ENCODE measurements at places on chromosomes 3 and 15. TPM values are rescaled to one million over a fixed set of nuclear protein-coding genes. Genes with fewer than 3 reads are reported as not detected.

DNA sequence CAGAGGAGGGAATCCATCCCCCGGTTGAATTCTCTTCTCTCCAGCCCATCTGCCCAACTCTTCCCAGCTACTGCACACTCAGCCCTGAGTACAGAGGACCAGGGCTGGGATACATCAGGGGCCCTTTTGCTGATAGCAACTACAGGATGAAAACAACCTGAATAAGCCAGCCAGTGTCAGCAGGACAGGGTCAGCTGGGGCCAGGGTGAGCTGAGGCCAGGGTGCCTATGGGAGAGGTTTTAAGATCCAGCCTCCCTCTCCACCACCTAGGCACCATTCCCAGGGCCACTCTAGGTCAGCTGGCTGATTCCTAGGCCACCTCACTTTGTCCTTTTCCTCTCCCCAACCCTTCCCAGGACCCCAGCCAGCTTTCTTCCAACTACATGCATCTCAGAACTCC lies 83.8 kb downstream of the MRPL46 start:
- no peaks in the 10 kb centered on the region for H3K36me3 ChIP-seq
- no peak overlapping the region for H3K4me3 ChIP-seq
- peaks cover 11% of the 10 kb centered on the region for H3K4me1 ChIP-seq
- DNase-seq: no peak

GRCh38 chr3:139694542-139694941 lies 16.8 kb upstream of the NMNAT3 start:
- H3K27ac ChIP-seq: no peak overlapping the region
- no peak overlapping the region for H3K4me3 ChIP-seq
- H3K36me3 ChIP-seq: no peaks in the 10 kb centered on the region
- H3K27me3 ChIP-seq: no peaks in the 10 kb centered on the region
- no peak for DNase-seq
- H3K4me1 ChIP-seq: no peaks in the 10 kb centered on the region

DNA sequence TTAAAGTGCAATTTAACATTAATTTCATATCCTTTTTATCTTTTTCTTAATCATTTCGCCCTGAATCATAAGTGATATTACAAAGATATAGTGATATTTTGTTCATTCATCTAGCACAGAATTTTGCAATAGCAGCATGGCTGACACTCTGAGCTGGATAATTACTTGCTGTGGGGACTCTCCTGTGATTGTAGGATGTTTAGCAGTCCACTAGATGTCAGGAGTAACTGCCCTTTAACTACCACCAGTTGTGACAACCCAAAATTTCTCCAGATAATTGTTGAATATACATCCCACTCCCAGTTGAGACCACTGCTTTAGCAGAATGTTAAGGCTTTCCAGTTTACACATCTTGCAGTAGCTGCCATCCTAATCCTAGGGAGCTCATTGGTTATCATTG lies 196.8 kb upstream of the MBNL1 start:
- no peak overlapping the region for H3K27ac ChIP-seq
- no peak overlapping the region for H3K4me3 ChIP-seq
- H3K4me1 ChIP-seq: peaks cover 6% of the 10 kb centered on the region
- DNase-seq: no peak

DNA sequence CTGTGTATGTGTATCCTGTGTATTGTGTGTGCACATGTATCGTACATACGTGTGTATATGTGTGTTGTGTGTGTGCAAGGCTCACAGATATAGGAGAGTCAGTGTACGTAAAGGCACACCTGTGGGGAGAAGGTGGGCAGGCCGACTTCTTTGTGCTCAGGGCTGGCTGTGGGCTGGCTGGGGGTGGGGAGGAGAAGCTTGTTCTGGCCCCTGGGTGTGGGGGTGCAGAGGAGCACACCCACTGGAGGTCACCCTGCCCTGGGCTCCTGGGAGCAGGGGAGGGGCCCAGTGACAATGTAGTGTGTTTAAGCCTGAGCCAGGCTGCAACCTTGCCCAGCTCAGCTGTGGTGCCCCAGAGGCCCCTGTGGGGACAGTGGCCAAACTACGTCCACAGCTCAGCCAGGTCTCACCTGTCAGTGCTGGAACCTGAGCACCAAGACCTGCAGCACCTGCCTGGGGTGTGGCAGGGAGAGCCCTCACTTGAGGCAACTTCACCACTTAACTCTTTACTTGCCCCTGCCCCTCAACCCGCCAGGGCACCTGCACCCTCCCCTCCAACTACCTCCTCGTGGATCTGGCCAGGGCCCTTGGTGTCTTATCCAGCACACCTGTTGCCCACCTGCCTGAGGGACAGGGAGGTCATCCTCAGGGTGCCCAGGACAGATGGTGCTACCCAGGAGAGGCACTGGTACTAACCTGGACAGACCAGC lies 2.6 kb upstream of the HHATL start:
- H3K36me3 ChIP-seq: no peaks in the 10 kb centered on the region
- H3K27ac ChIP-seq: no peak overlapping the region
- DNase-seq: no peak
- no peaks in the 10 kb centered on the region for H3K27me3 ChIP-seq

ZBED2 gene
- not detected for total RNA-seq
